Thyroid gland (tissue), 4 donors: ENCODE measurements at places on chromosomes 6 and 20. TPM values are rescaled to one million over a fixed set of nuclear protein-coding genes. Genes with fewer than 3 reads are reported as not detected.

DNA sequence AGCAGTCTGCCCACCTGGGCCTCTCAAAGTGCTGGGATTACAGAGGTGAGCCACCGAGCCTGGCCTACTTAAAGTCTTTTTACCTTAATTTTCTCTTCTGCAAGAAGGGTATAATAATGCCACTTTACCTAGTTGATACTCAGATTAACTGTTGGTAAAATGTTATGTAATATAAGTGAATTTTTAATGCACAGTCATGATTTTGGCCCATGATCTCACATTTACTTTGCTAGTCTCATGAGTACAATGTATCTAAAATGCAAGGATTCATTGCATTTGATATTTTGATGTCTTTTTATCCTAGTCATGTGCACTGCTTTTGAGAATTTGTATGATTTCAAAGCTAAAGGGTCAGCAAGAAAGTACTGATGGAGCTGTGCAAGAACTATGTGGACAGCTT lies 13.1 kb downstream of the DNAH8 start:
- no peaks in the 10 kb centered on the region for H3K4me1 ChIP-seq
- no peaks in the 10 kb centered on the region for H3K36me3 ChIP-seq
- H3K27ac ChIP-seq, result no peak overlapping the region
- DNase-seq, result no peak

The SLC17A1 gene
- total RNA-seq, result not detected

The TBXT gene
- total RNA-seq, result not detected

The SYCP2 gene
- total RNA-seq, result 4.9 TPM

- H3K4me1 ChIP-seq, result peaks cover 14% of the 10 kb centered on the region
- no peak for DNase-seq
- H3K27ac ChIP-seq, result no peak overlapping the region
- H3K36me3 ChIP-seq, result no peaks in the 10 kb centered on the region
Observed at GRCh38 chr6:158832026-158832425, 12.9 kb upstream of the EZR start.

The SLC26A8 gene
- total RNA-seq, result 0.73 TPM

The ARMH2 gene
- total RNA-seq, result not detected

DNA sequence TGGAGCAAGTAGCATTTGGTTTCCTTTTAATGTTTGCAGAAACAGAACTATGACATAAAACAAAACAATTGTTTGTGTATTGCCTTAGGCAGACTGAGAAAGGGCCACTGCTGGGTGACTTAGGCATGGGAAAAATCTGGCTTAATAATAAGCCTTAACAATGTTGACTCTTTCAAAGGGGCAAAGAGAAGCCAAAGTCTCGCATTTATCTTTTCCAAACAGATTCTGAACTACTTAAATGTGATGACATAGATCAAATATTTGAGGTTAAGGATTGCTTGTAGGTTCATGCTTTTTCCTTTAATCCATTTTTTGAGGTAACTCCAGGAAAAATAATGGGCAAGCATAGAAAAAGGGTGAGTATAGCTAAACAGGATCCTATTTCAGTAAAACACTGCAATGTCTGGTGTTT lies 39.6 kb downstream of the ADAT2 start:
- no peaks in the 10 kb centered on the region for H3K27me3 ChIP-seq
- H3K27ac ChIP-seq, result no peak overlapping the region
- DNase-seq, result no peak
- H3K4me3 ChIP-seq, result no peak overlapping the region
- H3K36me3 ChIP-seq, result no peaks in the 10 kb centered on the region

GRCh38 chr6:9628819-9629218 lies 786.1 kb downstream of the TFAP2A start:
- no peaks in the 10 kb centered on the region for H3K27me3 ChIP-seq
- DNase-seq, result no peak
- no peaks in the 10 kb centered on the region for H3K4me1 ChIP-seq
- H3K4me3 ChIP-seq, result no peak overlapping the region
- H3K36me3 ChIP-seq, result no peaks in the 10 kb centered on the region

The TUBB2B gene
- 1.1 TPM for total RNA-seq

DNA sequence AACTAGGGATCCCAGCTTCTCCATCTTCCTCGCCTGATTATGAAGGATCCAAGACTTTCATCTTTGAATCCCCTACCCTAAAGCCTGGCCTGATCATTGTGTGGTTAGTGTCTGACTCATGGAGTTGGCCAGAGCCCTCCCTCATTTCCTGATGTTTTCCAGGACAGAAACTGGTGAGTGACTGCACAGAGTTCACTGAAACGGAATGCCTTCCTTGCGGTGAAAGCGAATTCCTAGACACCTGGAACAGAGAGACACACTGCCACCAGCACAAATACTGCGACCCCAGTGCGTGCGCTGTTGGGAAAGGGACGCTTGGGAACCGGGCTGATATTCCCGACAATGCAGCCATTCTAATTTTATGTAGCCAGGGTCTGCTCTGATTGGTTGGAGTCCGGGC lies 4.0 kb downstream of the CD40 start:
- H3K4me1 ChIP-seq, result peaks cover 17% of the 10 kb centered on the region
- no peaks in the 10 kb centered on the region for H3K27me3 ChIP-seq
- no peak for DNase-seq
- H3K4me3 ChIP-seq, result no peak overlapping the region
